ENCODE measurements at places on chromosomes 2 and 18.

GRCh38 chr2:26175466-26176278 lies 2.8 kb downstream of the GAREM2 start:
- DNase-seq = no peak

- DNase-seq = peak; percentile 48
Observed at GRCh38 chr2:150479075-150479915, 8.2 kb downstream of the RND3 start.

GRCh38 chr18:69022426-69022825 lies 224.5 kb downstream of the CCDC102B start:
- DNase-seq = peak; percentile 0

DNA sequence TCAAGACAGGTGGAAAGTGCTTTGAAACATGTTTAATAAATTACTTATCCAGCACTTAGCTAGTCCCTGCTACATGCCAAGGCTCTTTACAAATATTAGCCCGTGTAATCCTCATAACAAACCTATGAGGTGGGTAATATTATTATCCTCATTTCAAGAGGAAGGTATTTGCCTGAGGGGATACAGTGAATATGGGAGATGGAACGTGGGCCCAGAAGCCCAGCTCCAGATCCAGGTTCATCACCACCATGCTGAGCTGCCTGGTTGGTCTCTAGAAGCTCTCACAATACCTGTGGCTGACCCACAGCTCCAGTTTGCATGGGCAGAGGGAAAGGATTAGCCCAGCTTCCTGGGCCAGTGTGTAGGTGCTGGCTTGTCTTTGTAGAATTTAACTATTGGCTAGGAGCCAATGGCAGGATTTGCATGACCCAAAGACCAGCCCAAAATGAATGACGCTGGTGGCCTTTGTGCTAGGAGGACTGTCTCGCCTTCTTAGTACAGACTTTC lies 61.6 kb upstream of the ATP8B1 start:
- DNase-seq = no peak

DNA sequence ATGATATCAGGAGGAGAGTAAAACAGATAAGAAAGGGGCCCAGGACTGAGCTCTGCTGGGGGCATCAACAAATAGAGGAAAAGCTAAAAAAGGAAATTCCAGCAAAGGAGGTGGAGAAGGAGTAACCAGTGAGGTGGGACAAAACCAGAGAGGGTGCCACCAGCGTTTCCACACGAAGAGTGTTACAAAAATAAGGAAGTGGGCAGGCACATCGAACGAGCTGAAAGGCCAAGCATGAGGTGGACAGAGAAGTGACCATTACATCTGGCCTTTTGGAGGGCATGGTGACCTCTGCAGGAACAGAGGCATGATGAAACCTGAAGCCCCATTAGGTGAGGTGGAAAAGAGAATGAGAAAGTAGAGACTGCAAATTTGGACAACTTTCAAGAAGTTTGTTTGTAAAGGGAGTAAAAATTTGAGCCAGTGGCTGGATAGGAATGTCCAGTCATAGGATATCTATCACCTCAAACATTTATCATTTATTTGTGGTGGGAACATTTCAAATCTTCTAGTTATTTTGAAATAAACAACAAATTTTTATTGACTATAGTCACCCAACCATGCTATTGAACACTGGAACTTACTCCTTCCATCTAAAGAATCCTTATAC lies 18.4 kb upstream of the VIT start:
- no peak for DNase-seq

DNA sequence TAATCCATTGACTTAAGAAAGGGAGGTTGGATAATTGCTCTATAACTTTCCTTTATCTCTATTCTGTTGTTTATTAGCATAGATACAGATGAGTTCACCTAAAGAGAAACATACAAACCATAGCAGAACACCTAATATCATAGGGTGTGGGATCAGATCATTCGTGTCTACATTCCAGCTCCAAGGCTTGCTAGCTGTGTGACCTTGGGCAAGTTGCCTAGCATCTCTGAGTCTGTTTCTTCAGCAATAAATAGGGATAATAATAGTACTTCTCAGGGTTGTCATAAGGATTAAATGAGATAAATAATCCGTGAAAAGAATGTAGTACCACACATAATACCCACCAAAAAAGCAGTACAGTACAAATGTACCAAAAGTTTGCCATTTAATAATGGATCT lies 126.2 kb downstream of the PLB1 start:
- DNase-seq = no peak

DNA sequence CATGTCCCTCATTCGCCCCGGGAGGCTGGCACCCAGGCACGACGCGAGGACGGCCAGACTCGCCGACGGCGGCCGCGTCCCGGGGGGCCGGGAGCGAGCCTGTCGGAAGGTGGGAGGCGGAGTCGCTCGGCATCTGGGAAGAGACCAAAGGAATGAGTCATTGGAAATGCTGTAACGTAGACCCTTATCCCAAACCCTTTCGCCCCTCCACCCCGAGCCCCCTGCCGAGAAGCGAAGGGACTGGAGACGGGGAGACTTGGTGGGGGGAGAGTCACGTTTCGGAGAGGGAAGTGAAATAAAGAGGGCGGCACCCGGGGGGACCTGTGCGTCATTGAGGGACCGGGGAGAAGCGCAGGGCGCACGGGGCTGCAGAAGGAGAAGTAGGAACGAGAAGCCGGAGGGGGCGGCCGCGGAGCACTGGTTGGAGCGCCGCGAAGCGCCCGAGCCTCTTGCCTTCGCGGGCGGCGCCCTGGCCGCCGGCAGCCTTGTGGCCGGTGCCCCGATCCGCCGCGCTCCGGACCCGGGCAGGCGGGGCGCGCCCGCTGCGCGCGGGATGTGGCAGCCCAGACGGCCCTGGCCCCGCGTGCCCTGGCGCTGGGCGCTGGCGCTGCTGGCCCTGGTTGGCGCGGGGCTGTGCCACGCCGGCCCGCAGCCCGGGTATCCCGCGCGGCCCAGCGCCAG lies at the start of gene EMILIN2:
EMILIN2 (plus strand) TSS at position 371 of the 681 bp plus-strand sequence; CDS start at position 554, 183 bp downstream.
- DNase-seq = no peak

GRCh38 chr18:79483971-79484491 lies 88.3 kb downstream of the NFATC1 start:
- no peak for DNase-seq

GRCh38 chr2:234712421-234712935 lies 215.6 kb upstream of the ARL4C start:
- no peak for DNase-seq

DNA sequence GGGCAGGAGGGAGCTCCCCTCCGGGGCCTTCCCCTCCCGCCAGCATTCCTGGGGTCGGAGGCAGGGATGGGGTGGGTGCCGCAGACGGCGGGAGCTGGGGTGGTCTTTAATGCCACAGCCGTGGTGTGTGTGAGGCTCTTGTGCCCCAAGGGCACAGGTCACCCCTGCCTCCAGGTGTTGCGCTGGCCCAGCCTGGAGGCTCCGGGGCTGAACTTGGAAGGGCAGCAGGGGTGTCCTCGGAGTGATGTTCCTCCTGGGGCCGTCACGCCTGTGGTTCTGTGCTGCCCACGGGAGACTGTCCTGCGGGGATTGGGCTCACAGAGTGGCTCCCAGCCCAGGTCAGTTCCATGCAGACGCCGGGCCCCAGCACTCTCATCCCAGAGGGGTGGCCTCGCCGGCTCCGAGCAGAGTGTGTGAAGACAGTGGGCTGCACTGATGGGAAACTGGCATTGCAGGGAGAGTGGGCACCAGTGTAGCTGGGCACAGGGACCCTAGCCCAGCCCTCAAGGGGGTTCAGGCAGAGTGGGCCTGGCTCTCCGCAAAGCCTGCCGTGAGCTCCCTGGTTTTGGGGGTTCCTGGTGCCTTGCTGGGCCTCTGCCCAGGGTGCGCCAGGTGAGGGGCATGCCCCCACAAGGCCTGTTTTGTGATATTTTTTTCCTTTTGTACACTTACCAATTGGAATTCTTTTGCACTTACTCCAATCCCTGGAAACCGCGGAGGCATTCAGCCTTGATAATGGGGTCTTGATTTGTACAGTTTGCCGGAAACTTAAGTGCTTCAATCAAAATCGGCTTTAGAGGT lies 56.7 kb downstream of the NFATC1 start:
- no peak for DNase-seq

DNA sequence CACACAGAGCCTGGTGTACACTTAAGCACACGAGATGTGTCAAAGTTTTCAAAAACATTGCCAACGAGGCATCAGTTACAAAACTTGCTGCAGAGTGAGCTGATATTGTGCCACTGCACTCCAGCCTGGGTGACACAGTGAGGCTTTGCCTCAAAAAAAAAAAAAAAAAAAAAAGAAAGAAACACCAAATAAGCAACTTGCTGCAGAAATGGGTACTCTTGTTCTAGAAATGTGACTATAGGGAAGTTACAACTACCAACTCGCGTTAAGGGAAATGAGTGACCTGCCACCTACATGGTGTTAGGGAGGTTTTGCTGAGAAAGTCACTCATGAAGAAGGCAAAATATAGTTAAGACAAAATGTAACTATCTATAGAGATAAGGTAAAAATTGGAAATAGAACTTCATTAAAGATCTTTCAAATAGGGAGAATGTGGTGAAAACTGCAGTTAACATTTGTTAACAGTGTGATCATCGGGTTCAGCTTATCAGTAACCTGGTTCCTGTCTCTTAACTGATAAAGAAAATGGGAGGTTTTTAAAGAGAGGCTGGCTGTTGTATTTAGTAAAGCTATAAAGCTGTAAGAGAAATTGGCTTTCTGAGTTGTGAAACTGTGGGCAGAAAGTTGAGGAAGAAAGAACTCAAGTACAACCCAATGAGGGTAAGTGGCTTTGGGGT lies at the start of gene IL1RL1:
IL1RL1 (plus strand) TSS at position 600 of the 677 bp plus-strand sequence. CDS start 26,702 bp downstream, outside the sequence.
- no peak for DNase-seq

GRCh38 chr2:88281302-88282217 lies 111.4 kb downstream of the THNSL2 start:
- DNase-seq = peak; percentile 3

GRCh38 chr2:224970311-224970710 lies 72.0 kb downstream of the DOCK10 start:
- no peak for DNase-seq

DNA sequence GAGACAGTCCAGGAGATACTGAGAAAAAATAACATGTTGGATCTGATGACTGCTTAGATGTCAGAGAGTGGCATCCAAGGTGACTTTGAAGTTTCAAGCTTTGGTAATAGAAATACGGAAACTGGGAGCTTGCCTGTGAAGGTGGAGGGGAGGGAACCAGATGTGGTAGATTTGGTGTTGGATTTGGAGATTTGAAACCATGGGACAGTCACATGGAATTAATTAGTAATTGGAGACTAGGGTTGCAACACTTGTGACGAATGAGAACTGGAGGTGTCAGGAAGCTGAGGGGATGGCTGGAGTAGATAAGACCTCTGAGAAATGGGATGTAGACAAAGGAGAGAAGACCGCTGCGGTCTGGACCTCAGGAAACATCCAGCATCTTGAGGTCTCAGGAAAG lies 46.7 kb downstream of the RPL37A start:
- no peak for DNase-seq

GRCh38 chr18:12099160-12099559 lies 5.5 kb downstream of the ANKRD62 start:
- DNase-seq = no peak

DNA sequence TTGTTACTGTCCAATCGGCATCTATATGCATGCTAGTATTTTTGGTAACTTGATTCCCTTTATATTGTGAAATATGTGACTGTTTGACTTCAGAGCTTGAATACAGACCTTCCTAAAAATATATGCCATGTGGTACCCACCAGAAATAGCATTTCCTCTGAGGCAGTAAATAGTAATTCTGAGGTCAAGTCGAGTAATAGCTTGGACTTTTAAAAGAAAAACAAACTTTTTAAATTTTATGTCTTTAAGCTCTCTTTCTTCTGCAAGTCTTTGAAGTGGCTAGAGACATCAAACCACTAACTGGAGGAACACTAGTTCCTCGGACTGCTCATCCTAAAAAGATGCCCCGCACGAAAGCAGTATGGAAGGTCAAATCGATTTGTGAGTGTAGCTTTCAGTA lies 396.8 kb upstream of the SLC14A2 start:
- no peak for DNase-seq

DNA sequence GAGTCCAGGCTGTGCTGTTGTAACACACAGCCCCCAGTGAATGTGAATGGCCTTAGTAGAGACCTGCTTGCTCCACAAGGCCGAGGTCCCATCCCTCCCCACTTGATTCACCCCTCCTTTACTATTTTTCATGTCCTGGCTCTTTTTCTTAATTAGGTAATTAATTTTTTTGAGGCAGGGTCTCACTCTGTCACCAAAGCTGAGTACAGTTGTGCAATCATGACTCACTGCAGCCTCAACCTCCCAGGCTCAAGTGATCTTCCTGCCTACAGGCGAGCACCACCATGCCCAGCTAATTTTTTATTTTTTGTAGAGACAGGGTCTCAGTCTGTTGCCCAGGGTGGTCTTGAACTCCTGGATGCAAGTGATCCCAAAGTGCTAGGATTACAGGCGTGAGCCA lies 19.3 kb downstream of the FBLN7 start:
- no peak for DNase-seq

- no peak for DNase-seq
Observed at GRCh38 chr2:170238776-170239175, 60.8 kb downstream of the MYO3B start.

- DNase-seq = no peak
Observed at GRCh38 chr2:136005462-136006196, 20.2 kb upstream of the DARS1 start.

GRCh38 chr18:22466608-22467395 lies 49.1 kb upstream of the CTAGE1 start:
- DNase-seq = no peak

GRCh38 chr2:6181525-6181924 lies 489.3 kb downstream of the SOX11 start:
- DNase-seq = peak; percentile 78

- DNase-seq = no peak
Observed at GRCh38 chr2:142176941-142177340, 46.1 kb upstream of the LRP1B start.

DNA sequence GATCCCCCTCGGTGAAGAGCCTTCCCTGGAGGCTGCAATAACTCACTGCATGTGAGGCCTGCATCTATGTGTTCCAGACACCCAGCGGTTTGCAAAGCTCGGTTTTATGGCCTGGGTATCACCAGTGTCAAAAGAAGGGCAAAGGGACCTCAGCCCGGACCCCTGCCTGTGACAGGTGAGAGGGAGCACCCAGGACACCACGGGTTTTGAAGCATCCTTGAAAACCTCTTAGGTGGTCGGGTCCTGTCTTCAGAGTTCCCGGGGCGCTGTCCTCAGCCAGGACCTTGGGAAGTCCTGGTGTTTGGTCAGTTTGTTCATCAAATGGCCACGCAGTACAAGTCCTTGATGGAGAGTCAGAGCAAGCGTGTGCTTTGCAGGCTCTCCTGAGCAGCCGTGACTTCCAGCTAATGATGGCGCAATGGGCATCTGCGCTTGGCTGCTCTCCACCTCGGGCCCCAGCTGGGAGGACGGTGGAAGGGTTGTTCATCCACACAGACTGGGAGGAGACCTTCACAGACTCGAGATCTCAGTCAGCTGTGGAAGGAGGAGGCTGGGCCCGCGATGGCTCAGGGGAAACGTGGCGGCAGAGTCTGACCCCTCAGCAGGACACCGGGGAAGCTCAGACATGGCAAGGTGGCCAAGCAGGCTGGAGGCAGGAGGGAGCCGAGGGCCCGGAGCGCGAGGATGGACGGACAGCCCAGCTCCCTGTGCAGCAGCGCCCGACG lies 113.1 kb upstream of the GPC1 start:
- no peak for DNase-seq

Measured in foreskin melanocyte (primary cell).